CD4-positive, alpha-beta T cell (primary cell): ENCODE measurements at places on chromosomes 1 and 21.

- DNase-seq: no peak
Observed at GRCh38 chr1:217026531-217026930, 303.3 kb upstream of the ESRRG start.

DNA sequence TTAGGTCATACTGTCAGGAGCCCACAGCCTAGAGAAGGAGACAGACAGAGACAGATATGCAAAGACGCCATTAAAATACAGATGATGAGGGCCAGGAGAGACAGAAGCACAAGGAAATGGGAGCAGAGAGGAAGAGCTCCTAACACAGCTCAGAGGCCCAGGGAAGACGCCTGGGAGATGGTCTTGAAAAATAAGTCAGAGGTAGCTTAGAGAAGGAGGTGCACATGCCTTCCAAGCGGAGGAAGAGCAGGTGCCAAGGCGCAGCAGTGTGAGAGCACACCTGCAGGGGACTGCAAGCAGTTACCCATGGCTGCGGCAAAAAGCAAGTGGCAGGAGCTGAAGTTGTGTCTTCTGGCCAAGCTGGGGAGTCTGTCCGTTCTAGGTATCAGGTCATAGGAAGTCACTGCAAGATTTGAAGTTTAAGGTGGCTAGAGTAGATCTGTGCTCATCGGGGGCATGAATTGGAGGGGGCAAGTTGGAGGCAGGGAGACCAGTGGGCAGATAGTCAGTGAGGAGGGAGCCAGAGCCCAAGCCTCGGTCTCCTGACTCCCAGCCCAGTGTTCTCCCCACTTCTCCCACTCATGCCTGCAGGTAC lies 1.3 kb upstream of the TRABD2B start:
- DNase-seq: no peak

DNA sequence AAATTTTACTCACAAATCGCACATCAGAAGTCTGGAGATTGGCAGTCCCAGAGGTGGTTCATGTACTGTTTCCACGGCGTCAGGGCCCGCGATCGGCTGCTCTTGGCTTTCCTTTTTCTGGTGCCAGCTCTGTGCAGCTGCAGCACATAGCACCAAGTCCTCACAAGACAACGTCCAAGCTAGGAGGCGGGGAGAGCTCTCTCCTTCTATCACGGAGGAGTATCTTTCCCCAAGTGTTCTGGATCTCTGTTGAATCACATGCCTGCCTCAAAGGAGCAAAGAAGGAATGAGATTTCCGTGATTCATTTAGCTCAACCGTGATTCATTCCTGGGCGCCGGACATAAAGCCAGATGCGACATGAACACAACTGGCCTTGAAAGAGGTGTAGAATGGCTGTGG lies 25.5 kb downstream of the MT1HL1 start:
- no peak for DNase-seq

DNA sequence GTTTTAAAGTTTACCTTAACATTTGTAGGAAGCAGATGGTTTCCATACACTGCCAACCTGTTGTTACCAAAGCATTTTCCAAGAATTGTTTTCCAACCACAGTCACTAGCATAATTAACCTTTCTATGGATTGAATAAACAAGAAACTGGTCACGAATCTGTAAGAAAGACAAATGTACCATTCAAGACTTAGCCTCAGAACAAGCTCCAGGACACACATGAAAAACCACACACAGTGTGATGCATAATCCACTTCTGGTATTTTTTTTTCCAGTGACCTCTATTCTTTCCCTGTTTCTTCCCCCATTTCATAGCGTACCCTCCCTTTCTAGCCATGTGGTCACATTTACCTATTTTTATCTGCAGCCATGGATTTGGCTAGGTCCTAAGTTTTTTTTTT lies 29.6 kb upstream of the C1orf87 start:
- no peak for DNase-seq

DNA sequence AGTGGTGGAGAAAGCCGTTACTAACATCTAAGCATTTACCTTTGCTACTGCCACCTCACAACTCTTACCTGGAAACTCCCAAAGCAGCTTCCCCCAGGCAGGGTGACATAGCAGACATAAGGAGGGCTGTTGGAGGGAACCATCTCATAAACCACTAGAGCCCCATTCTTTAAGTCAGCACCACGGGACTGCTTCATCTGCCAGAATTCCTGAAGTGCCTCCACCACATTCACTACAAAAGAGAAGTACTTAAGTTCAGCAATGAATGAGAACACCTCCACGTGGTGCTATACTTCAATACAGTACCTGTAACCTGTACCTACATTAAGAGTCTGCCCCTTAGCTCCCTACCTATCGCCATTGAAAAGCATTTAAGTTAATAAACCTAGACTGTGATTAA lies 10.3 kb downstream of the LIX1L start:
- DNase-seq: no peak

DNA sequence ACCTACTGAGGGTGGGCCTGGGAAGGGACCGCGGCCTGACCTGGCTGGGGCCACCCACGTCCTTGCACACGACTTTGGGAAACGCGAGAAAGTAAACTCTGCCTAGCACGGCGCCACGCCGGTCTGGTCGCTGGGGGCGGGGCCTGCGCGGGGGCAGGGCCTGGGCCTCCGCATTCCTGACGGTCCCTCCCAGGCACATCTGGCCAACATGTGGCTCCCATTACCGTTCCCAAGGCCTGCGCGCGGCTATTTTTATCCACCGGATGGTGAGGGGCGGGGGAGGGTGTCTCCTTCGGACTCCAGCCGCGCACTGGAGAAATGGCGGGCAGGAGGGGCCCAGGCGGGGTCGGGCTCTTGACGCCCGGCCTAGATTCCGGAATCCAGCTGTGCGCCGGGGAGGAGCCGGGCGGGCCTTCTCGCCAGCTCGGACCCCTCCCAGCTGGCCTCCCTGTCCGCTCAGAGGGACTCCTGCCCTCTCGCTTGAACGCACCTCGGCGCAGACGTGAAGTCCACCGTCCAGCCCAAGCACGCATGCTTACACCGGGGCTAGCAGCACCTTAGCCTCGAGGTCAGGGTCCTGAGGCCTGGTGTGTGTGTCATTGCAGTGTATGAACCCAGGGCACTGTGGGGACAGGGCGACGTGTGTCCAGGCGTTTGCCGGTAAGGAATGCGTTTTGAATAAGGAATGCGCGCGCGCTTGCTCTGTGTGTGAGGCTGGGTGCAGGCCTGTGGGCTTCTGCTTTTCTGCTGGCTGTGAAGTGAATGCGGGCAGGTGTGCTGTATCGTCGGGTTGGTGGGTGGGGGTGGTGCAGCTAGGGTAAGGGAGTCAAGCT lies 2.1 kb downstream of the EVA1B start:
- peak; percentile 19 for DNase-seq

- DNase-seq: no peak
Observed at GRCh38 chr1:150146849-150147542, 2.7 kb upstream of the PLEKHO1 start.

DNA sequence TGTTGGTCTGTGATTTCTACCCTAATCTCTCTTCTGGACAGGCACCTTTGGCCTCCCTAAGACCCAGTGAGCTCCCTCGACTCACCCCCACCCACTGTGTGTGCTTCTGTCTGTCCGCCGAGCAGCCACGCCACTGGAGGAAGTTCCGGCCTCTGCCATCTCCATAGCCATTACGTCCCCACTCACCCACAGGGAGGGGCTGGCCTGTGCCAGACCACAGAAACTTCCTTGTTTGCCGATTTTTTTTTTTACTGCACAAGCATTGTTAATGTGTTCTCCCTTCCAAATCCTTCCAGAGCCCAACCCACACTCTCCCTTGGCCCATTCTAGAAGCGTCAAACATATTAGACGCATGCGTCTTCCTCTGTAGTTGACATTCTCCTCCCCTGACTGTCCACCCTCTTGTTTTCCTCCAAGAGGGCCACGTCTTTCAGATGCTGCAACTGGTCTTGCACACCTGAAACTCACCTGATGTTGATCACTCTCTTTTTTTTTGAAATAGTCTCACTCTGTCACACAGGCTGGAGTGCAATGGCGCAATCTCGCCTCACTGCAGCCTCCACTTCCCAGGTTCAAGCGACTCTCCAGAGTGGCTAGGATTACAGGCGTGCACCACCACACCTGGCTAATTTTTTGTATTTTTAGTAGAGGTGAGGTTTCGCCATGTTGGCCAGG lies 72.3 kb downstream of the EVA1C start:
- no peak for DNase-seq

GRCh38 chr1:11320153-11320936 lies 47.3 kb downstream of the UBIAD1 start:
- DNase-seq: peak; percentile 18

DNA sequence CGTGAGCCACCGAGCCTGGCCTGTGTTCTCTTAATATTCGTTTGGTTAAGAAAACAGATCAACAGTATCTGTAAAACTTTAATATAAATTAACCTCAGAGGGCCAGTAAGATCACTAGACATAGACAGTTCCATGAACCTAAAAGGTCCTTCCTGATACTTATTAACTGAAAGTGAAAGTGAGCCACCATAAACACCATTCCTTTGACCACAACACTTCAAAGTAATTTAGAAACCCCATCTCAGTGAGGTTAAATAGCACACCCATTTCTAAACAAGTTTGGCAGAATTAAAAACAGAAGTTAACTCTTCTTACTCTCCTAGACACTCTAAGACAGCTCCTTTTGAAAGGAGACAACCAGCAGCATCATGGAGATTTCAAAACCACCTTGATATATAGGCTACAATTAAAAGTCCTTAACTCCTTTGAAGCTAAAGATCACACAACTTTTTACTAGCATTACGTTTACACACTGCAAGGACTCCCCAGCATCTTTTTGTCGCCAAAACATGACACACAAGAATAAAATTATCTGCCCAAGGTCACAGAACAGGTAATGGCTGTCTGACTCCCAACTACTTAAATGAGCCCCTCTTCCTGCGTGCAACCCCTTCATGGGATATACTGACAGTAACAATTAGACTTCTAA lies 2.2 kb downstream of the RNF19B start:
- no peak for DNase-seq
